GM13976 (cell line): ENCODE measurements at places on chromosomes 2 and 18.

- peak; percentile 2 for DNase-seq
Observed at GRCh38 chr2:122739732-122740593, 984.5 kb downstream of the TSN start.

DNA sequence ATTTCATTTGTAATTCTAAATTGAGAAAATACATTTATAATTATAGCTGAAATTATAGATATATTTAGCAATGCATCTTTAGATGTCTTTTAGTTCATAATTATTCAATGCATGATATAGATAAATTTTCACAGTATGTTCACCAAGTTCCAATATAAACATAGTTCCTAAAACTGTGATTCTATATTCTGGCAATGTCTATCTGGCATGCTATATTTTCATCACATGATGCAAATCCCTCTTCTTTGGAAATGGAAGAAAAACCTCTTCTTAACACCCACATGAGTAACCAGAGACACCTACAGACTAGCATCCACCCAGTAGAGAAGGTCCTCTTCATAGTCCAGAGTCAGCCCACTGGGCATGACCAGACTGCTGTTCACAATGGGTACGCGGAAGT is 135.8 kb downstream of the DHRS9 start:
- no peak for DNase-seq

DNA sequence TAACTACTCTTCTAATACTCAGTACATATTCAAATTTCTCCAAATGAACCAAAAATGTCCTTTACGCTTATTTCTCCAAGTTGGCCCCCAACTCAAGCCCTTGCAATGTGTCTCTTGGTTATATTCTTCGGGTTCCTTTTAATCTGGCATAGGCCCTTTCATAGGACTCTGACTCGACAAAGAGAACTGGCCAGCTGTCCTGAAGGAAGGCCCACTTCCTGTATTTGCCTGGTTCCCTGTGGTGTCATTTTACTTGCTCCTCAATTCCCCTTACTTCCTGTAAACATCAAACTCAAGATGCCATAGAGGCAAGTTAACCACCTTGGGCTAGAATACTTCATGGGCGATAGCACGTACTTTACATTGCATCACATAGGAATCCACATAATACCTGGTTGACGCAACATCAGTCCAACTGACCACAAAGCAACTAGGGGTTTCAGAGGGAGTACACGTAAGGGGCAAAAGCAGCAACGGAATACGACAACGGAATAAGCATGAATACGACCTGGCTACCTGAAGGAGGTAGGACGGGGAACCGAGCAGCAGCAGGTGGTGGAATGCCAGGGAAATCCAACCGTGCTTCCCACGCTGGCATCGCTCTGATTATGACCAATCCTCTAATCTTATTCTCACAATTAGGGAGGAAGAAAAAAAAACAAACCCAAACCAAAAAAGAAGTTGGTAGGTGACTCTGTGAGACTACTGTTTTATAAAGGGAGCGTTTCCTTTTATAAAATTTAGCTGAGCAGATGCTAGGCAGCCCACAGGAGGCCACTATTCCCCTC is 823 bp upstream of the GORASP2 start:
- no peak for DNase-seq

DNA sequence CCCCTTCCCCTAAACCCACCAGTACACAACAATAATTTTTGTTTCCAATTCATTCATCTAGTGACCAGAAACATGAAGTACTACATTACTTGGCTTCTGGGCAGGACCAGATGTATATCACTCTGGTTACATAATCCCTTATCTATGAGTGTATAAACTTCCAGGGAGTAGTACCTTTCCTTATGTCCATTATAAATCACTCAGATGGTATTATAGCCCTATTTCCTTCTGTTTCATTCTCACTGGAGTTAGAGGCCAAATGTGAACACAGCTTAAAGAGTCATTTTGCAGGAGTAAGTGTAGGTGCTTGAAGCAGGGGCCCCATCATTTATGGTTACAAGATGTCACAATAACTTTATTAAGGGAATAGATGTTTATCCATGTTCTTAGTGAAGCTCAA is 894.4 kb upstream of the NXPH2 start:
- DNase-seq = no peak

GRCh38 chr2:152127628-152128027 is 28.8 kb upstream of the CACNB4 start:
- no peak for DNase-seq

- DNase-seq = no peak
Observed at GRCh38 chr2:138321458-138321857, 180.1 kb upstream of the SPOPL start.

DNA sequence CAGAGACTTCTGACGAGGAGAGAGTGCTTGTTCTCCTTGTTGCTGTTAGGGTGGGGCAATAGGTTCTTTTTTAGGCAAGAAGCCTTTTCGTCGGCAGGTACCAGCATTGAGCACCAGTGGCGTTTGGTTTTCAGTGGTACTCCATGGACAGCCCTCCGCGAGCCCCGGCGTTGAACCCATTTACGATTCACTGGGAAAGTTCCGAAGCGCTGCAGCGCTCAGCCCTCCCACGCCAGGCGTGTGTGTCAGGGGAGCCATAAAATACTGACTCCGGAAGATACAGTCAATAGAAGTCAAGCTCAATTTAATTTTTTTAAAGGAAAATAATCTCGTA is 494 bp upstream of the ROCK1 start:
- no peak for DNase-seq

DNA sequence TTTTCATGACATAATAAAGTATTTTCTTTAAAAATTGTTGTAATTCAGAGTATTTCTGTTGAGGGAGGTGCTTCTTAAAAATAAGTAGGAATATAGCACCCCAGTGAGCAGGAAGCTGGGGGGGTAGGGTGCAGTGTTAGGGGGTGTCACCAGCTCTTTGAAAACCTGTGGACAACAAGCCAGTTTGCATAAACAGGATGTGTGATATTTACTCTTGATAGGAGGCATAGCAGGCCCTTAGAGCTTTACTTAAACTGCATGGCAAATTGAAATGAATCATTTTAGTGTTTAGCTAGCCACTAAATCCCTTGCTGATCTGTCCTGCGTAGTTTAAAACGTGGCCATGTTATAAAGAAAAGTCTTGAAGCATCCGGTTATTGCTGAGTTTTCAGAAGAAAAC is 8.4 kb downstream of the TGIF1 start:
- DNase-seq = no peak
